ENCODE measurements at places on chromosomes 1 and 21.

- DNase-seq = no peak
Measured at GRCh38 chr1:70778934-70779333, 268.7 kb downstream of the PTGER3 start.

DNA sequence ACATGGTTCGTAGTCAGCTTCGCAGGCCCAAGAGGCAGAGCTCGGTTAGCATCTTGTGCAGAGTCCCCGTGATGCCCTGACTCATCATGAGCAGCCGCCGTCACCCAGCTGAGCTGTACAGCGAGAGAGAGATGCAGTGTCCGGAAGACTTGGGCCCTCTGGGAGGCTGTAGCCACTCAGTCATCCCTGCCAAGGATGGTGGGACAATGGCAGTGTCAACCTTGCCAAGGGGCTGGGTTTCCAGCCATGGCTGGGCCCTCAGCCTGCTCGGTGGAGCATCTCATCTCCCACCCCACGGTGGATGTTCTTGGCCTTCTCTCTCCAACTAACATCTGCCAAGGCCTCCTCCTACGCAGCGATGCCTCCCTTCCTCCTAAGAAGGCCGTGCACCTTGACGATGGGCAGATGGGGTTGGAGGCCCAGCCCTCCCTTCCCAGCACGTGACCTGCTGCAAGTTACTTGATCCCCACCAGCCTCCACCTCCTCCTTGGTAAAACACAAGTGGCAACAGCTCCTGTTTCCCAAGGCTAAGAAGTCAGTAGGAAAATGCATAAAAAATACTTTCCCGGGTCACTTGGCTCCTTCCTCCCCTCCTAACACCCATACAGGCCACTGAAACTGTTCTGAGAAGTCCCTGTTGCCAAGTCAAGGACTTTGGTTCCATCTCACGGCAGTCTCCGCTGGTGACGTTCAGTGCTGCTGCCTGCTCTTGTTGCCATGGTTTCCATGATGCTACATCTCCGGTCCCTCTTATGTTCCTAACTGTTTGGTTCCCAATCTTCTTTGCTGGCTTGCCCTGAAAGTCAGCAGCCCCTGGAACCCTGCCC is 384.7 kb upstream of the VAMP3 start:
- DNase-seq = no peak

DNA sequence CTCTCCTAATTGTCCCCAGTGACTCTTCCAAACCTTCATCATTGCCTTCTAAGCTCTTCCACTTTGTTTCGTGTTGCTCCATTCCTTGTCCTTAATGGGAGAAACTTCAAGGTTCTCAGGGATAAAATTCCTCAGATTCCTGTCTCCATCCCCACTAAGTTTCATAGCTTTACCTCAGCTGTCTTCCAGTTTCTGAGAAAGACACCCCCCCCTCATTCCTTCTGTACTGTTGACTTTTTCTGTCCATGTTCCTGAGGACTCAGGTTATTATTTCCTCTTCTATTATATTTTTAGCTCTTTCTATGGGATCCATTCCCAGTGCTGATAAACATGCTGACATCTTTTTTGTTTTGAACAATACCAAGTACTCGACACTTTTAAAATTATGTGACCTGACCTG is 215.3 kb upstream of the PTGFR start:
- peak; percentile 49 for DNase-seq

GRCh38 chr1:166080277-166080966 is 86.4 kb downstream of the FAM78B start:
- no peak for DNase-seq

DNA sequence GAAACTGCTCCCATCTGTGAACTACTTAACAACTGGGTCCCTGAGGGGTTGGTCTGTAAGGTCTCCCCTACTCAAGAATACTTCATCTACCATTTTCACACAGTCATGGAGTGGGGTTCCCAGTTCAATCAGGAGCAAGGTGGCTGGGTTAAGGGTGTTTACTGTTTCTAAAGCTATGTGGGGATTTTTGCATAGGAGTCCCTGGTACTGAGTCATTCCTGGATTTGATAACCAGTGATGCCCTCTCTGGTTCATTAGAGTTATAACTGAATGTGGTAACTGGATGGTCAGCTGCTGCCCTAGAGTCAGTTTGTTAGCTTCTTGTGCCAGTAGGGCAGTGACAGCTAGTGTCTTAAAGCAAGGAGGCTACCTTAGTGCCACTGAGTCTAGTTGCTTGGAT is 29.4 kb upstream of the KCNJ15 start:
- no peak for DNase-seq

- no peak for DNase-seq
Measured at GRCh38 chr21:32336711-32337110, 38.1 kb downstream of the MRAP start.

DNA sequence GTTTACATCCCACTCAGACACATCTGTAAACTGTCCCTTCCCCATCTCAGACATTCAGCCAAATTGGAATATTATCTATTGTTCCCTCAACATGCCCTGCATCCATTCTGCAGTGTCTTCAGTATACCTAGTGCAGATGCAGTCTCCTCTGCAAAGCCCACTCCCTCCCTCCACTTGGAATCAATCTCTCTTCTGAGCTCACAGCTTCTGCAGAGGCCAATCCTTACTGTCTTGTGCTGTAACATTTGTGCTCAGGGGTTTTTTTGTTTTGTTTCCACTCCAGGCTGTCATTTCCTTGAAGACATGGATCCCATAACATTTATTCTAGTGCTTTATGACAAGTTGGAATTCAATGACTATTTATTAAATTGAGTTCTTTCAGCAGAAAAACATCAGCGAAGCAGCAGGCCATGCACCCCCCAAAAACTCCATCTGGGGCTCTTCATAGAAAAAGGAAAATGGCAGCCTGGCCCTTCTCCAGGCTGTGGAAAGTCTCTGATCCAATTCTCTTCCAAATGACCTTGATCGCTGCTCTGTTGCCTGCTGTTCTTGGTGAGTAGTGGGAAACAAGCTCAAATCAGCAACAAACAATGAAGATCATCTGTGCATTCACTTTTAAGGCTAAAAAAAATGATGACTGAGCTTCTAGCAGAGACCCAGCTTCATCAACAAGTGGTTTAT is 8.7 kb downstream of the C4BPA start:
- no peak for DNase-seq

Measured in AG04449 (cell line).